ENCODE measurements at places on chromosomes 7 and 10. TPM values are rescaled to one million over a fixed set of nuclear protein-coding genes. Genes with fewer than 3 reads are reported as not detected.

- no peak for DNase-seq
These were observed 182.9 kb downstream of the DOCK4 start for GRCh38 chr7:112023282-112023681.

DNA sequence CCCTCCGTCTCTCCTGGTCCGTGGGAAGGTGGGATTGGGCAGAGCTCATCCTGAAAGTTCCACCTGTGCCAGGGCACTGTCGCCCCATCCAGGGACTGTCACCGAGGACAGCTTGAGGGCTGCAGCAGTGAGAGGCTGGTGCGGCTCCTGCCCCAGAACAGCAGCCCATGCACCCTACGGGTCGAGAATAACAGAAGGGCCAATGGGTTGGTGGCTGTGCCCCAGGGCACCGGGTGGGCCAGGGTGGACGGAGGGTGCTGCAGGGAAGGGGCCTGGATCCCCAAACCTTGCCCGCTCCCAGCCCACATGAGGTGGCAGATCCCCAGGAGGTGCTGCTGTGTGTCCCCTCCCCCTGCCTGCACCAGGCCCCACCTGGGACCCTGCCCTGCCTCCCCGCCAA is 23.9 kb downstream of the UNCX start:
- DNase-seq = peak; percentile 43

DNA sequence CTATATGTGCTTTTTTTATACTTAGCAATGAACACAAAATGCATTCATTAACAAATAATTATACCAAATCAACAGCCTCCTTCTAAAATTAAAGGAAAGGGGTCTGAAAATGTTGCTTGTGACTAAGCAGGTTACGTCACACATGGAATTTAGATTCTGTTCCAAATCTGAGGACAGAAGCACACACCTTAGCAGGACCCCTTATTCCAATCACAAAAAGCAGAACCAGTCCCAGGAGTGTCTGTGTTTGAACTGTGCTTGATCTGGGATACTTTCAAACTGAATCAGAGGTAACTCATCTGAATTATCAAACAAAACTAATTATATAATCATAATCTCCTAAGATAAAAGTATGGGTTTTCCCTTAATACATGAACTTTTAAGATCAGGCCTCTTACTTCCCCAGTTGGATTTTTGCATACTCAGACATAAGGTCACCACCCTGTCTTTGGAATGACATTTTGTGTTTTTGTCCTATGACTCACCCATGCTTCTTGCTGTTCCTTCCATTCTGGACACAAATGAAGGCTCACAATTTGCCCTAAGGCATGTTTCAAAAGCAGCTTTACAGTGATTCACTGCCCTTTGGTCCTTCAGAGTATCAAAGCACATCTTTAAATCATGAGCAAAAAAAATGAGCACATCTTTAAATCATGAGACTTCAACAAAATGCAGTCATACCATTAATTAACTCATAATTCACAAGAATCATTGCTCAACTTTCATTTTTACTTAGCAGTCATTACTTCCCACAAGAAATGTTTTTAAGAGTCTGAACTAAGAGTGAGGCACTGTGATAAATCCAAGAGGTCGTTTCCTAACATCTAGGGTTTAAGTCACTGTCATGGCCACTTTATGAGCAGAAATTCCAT is 35.5 kb downstream of the SEMA3C start:
- DNase-seq = no peak

GRCh38 chr7:27661811-27662489 is 733 bp downstream of the HIBADH start:
- peak; percentile 44 for DNase-seq

- DNase-seq = no peak
These were observed 5.5 kb downstream of the PRPF18 start for GRCh38 chr10:13592306-13592705.

The BET1 gene
- polyA plus RNA-seq = 14.3 TPM

- DNase-seq = no peak
These were observed 19.2 kb downstream of the KCP start for GRCh38 chr7:128891110-128891941.
